WERI-Rb-1 (cell line): ENCODE measurements at places on chromosomes 2 and 18.

DNA sequence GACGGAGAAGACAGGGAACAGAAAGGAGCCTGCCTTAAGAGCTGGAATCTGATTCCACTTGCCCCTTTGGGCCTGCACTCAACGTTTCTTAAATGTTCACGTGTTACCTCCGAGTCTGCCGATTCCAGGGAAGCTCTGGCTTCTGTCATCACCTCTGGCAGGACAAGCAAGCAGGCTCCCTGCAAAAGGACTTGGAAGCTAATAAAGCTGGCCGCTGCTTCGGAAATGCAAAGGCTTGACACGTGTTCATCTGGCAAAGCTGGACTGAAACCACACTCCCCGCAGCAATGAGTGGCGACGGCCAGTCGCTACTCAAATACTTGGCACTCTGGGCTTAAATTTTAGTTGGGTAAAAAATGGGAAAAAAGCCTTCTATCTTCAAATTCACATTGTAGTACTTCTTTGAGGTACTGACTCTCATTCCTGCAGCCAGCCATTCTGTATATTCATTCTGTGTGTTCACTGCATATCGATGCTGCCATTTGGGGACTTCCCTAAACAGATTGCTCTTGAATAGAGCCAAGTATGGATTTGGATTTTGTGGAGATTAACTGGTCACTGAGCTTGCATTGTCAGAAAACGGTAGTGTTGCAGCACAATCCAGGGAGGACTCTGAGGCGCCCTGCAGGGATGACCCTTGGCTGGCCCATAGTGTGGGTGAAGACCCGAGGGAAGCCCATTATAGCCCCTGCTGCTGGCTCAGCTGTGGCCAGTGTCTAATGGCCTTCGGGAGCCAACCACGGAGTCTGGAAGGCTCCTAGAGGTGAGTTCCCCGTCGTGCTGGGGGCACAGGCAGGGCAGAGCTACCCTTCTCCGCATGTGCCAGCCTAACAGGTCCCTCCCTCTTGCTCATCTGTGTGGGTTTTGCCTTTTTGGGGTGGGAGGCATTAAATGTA lies 231.5 kb downstream of the PRKCE start:
- peak; percentile 57 for DNase-seq

DNA sequence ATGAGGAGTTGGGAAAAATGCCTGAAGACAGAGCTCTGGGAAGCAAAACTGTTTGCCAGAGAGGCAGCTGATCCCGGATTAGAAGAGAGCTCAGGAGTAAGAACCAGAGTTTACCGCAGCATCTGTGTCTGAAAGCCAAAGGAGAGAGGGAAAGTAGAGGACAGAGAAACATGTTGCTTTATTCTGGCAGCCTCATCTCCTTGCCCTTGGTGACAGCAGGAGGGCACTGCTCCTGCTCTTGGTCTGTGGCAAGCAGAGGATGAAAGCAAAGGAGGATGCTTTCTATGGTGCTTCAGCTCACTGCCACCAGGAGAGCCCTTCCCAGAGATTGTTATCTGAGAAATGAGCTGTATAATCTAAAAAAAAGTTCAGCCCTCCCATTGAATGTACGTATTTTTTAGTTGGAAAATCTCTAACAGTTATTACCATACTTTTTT lies 7.7 kb downstream of the SLC1A4 start:
- DNase-seq = peak; percentile 75

- no peak for DNase-seq
Observed at GRCh38 chr18:26503382-26503781, 45.0 kb downstream of the KCTD1 start.

DNA sequence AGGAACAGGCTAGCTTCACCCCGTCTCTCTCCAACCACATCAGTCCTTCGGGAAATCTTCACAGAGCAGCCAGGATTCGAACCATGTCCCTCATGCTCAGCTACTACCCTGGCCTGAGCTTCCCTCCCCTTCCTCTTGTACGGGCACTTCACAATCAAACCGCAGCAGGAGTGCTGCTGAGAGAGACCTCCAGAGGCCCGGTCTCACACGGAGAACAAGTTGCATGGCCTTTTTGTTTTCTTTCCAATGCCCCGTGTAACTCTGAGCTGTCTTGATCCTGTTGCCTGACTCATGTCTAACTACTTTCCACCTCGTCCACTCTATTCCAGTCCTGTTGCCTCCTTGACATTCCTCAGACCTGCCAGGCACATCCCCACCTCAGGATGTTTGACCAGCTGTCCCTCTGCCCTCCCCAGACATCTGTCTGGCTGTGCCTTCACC lies 25.4 kb downstream of the FBLN7 start:
- DNase-seq = no peak

GRCh38 chr18:24530630-24531111 lies 70.2 kb downstream of the HRH4 start:
- DNase-seq = peak; percentile 44

GRCh38 chr2:204203704-204204103 lies 267.1 kb downstream of the ICOS start:
- no peak for DNase-seq

- DNase-seq = no peak
Observed at GRCh38 chr2:42456126-42456839, 37.5 kb downstream of the KCNG3 start.

- no peak for DNase-seq
Observed at GRCh38 chr2:34660741-34661140, 1061.6 kb upstream of the FAM98A start.

GRCh38 chr2:29309090-29310029 lies 194.1 kb downstream of the CLIP4 start:
- DNase-seq = peak; percentile 81

- no peak for DNase-seq
Observed at GRCh38 chr2:62747876-62748275, 42.4 kb downstream of the EHBP1 start.

DNA sequence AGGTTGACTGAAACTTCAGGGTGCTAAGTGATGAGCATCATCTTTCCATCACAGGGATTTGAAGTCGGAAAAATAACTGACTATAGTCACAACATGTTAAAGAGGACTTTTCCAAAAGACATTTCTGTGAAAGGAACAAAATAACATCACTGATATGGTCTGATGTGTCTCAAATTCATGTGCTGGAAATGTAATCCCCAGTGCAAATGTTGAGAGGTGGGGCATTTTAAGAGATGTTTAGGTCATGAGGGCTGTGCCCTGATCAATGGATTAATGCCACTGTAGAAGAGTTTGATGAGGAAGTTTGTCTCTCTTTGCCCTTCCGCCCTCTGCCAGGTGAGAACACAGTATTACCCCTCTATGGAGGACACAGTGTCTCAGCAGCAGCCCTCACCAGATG lies 95.9 kb downstream of the INO80D start:
- no peak for DNase-seq

GRCh38 chr18:69161383-69162028 lies 239.2 kb upstream of the DOK6 start:
- no peak for DNase-seq

DNA sequence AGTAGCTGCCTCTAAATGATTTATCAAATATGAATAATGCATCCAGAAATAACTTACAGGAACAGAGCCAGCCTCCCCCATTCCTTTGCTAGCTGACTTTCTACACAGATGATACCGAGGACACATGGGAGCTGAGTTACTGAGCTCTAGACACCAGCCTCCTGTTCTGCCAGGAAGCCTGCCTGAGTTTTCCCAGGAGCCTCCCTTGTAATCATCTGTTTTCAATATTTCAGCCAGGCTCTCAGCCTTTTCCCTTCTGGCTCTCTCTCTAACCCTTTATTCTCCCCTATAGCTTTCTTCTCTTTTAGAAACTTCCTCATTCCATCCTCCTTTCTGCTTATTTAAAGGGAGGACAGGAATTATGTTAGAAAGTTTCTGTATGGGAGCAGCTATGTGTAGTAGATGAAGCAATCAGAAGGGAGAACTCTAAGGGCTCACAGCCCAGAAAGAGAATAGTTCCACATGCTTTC lies 911.6 kb downstream of the TDRD15 start:
- DNase-seq = no peak

DNA sequence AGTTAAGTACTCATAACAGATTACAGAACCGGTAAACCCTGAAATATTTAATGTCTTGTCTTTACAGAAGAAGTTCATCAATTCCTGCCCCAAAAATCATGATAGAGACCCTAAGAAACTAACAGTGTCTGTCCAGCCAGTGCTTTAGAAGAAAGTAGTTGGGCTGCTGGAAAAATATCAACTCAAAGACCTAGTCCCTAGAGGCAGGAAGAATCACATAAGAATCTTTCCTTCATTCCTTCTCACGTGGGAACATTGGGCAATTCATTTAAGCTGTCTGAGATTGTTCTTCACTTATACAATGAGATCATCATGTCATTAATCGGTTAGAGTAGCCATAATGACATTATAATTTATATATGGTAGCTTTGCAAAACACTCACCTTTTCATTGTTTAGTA lies 156.4 kb downstream of the CCBE1 start:
- no peak for DNase-seq
